Thoracic aorta (tissue), 2 donors: ENCODE measurements at places on chromosomes 7 and 10.

GRCh38 chr7:106193661-106194060, 81.5 kb upstream of the SYPL1 start:
- no peak for DNase-seq

- DNase-seq, result peak; percentile 6
Measured at GRCh38 chr7:76234931-76235441, 33.3 kb downstream of the SRRM3 start.

DNA sequence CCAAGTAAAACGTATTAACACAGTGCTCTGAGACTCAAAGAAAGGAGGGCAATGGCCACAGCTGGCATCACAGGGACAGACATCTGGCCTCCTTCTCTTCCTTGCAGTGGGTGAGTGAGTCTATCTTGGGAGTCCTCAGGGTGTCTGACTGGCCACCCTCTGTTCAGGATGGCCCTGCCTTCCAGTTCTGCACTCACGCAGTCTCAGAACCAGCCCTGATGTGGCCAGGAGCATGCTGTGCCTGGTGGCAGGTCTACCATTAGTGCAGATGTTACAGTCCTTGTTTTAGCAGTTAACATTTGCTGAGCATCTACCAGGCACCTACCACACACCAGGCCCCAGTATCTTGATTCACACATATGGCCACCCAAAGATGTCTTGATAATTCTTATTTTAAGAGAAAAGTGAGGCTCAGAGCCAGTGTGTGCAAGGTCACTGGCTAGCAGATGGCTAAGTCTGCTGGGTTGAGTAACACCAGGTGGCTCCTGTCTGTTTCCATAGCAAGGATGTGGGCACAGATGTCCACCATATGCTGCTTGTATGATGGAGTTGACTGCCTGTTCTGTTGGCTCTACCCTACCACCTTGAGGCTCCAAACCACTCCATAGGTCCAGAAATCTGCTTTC, 23.2 kb upstream of the ARHGAP22 start:
- DNase-seq, result no peak

DNA sequence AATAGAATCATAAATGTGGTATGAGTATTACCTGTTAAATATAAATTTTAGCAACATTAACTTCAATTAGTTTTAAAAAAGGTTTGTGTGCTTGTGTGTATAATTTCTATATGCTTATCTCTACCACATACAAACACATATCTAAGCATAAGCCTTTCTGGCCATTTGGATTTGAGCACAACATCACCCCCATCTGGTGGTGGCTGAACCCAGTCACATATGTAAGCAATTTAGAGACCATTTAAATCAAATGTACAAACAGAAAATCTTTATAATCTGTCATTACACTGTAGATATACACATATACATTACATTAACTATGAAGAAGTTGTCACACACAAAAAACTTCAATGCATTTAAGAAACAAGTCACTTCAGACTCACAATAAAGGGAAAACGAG, 31.7 kb downstream of the GPR22 start:
- no peak for DNase-seq

DNA sequence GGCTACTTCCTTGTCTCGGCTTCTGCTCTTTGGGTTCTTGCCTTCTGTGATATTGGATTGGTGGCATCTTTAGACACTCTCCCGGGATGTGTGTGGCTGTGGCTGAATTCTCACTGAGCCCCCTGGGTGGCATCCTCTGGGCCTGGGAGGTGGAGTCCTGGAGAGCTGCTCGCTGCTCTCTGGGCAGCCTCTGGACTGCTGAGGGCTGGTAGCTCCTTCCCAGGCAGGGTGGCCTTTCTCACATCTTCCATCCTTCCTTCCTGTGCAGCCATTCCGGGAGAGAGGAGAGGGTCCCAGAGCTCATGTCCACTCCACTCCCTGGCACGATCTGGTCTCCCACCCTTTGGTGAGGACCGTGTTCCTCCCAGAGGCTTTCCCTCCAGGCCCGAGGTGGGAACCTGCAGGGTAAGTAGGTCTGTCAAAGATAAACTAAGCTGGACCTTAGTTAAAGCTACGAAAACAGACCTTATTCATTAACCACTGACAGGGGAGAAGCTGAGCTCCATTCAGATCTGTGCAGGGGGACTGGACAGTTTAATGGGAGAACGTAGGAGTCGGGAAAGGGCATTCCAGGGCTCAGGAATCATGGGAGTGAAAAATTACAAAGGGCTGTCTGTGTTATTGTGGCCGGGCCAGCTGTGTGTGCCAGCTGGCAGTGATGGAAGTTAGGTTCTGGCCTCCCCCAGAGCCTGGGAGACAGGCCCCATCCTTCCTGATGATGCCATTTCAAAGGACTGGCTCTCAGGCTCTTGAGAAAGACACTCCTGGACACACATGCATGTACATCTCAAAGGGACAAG, 8.7 kb downstream of the ATP6V0E2 start:
- no peak for DNase-seq

DNA sequence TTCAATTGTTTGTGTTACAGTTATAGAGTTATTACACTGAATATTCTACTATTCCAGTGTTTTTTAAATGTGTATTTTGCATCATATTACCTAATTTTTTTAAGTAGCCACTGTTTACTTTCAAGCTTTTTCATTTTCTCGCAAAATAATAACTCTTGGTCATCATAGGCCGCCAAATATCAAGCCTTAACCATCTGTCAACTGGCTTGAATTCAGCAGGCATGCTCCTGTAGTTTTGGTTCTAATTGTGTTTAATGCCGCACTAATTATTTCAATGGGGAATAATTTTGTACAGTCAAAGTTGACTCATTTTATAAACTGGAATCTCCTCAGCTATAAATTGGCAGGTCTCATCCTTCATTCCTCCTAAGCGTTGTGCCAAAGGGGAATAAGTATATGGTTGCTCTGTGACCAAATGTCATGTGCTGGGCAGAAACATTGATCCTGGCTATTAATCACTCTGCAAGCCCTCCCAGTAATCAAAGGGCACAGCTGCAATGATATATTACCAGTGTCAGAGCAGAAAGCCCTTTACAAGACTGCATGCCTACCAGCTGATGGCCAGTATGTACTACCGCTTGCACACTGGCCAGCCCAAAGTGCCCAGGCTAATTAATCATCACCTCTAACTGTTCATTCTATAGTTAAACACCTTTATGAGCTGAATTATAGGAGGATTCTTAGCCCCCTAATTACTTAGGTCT, 74.8 kb downstream of the SKAP2 start:
- no peak for DNase-seq

GRCh38 chr7:66173856-66174255, 31.3 kb upstream of the TPST1 start:
- no peak for DNase-seq

DNA sequence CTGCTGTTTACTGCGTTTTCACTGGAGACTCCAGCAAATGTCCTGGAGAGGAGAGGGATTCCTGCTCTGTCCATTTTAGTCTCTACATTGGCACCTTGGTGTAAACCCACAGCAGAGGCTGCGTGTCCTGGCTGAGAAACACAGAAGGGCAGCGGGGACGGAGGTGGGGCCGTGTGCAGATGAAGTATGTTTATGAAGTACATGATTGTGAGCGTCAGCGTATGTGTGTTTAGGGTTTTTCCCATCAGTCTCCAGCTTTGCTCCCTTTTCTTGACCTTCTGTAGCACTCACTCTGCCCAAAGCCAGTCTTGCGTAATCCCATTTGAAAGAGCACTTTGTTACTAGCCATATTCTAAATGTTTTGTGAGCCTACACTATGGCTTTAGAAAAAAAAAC, 750.7 kb upstream of the SORCS1 start:
- no peak for DNase-seq

- DNase-seq, result no peak
Measured at GRCh38 chr10:94851263-94851662, 87.2 kb upstream of the CYP2C9 start.

GRCh38 chr7:144137501-144137900, 14.5 kb downstream of the OR2A14 start:
- no peak for DNase-seq

DNA sequence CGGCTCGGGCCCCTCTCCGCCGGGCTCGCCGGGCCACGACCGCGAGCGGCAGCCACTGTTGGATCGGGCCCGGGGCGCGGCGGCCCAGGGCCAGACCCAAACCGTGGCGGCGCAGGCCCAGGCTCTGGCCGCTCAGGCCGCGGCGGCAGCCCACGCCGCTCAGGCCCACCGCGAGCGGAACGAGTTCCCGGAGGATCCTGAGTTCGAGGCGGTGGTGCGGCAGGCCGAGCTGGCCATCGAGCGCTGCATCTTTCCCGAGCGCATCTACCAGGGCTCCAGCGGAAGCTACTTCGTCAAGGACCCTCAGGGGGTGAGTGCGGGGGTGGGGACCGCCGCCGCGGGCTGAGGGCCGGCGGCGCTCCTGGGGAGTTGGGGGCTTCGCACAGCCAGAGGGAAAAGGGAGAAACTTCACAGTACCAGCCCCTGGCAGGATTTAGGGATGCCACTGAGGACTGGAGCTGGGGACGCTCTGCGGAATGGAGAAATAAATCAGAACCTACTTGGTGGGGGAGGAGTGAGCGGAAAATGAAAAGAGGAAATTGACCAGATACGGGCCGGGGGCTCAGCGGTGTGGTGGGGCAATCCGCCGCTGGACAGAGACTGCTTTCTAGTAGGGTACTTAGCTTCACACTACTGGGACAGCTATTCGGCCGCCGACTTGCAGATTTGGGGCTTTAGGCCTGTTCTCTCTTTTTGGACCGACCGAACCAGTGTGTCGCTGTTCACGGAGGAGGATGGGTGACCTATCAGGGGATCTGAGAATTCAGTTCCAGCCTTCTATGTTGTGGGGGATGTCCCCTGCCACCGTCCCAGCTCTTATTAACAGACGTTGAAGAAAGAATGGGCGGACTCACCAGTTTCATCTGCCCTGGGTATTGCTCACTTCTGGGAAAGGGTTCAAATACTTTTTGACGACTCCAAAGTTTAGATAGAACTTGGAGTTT, 669 bp downstream of the PI4K2A start:
- DNase-seq, result no peak

- no peak for DNase-seq
Measured at GRCh38 chr7:96400518-96400917, 78.6 kb upstream of the SLC25A13 start.

DNA sequence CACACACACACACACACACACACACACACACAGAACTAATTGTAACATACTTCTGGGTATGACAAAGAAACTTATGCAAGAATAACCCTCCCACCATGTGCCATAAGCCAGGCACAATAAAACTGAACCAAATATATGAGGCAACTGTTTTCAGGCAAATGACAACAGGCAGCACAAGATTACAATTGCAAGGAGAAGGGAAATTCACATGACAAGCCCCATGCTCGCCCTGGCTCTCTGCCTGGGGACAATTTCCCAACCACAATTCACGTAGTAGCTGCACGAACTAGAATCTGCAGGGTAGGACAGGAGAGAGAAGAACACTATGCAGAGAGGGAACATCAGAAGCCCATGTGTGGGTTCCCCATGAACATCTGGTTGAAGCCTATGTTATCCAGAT, 143.3 kb downstream of the CALN1 start:
- DNase-seq, result no peak

DNA sequence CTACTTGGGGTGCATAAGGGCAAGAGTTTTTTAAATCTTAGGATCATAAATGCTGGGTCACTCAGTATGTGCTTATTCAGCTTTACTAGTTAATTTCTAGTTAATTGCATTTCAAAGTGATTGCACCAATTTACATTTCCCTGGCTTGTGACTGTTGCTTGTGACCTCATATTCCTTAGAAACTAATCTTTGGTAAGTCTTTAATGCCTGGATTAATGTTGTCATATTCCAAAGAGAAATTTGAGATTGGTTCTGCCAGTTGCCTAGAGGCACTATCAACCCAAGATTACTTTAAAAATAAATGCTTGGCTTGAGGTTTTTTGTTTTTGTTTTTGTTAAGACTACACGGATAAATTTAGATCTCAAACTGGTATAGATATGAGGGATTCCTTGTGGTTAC, 103.1 kb downstream of the ANK3 start:
- no peak for DNase-seq

GRCh38 chr10:84706875-84707274, 378.5 kb downstream of the CCSER2 start:
- no peak for DNase-seq

- no peak for DNase-seq
Measured at GRCh38 chr10:77006836-77007511, 630.6 kb downstream of the KCNMA1 start.
